ENCODE measurements at places on chromosomes 12 and 14. TPM values are rescaled to one million over a fixed set of nuclear protein-coding genes. Genes with fewer than 3 reads are reported as not detected.

The LHX5 gene
- not detected for total RNA-seq

The MAX gene
- 38.3 TPM for total RNA-seq

The SLC5A8 gene
- total RNA-seq = not detected

The PTHLH gene
- 0.47 TPM for total RNA-seq

The KRT72 gene
- not detected for total RNA-seq

The DHRS7 gene
- total RNA-seq = 130 TPM

The FGD4 gene
- total RNA-seq = 5.2 TPM

All from bronchial smooth muscle cell (primary cell).